ENCODE measurements at places on chromosomes 16 and 17.

DNA sequence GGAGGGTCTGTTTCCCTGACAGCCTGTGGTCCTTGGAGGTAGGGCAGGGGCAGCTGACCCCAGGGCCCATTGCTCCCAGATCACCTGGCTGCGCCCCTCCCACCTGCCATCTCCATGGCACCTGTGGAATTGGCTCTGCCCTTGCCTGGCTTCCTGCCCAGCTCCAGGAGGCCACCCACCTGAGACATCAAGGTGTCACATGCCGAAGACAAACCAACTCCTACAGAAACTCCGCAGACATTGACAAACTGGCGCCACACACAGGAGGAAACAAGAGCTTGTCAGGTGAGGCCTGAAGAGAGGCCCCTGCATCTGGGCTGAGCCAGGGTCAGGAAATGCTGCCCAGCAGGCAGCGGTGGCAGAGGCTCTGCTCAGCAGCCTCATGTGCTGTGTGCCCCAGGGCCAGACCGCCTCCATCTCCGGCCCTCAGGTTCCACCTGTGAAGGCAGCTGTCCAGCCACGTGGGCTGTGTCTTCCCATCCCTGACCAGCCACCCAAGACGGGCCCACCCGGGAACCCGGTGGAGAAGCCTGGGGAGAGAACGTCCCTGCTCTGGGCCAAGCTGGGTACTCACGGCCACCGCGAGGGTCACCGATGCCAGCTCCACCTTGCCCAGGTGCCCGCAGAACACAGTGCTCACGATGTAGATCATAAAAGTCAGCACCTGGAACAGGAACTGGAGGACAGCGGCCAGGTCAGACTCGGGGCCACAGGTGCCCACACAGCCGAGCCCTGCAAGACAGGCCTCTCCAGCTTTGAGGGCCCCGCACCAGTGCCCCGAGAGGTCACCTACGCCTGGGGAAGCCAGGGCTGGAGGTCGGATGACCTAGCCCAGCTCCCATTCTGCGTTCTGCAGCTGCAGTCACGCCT lies 1.6 kb downstream of the SLC47A2 start:
- H3K36me3 ChIP-seq: no peaks in the 10 kb centered on the region
- no peak overlapping the region for H3K4me3 ChIP-seq
- DNase-seq: no peak

GRCh38 chr16:75081179-75081859 lies 35.3 kb downstream of the LDHD start:
- no peaks in the 10 kb centered on the region for H3K36me3 ChIP-seq
- no peak overlapping the region for H3K27ac ChIP-seq
- no peak for DNase-seq
- peaks cover 28% of the 10 kb centered on the region for H3K4me1 ChIP-seq
- H3K4me3 ChIP-seq: no peak overlapping the region
- no peaks in the 10 kb centered on the region for H3K27me3 ChIP-seq

- no peaks in the 10 kb centered on the region for H3K36me3 ChIP-seq
- H3K4me3 ChIP-seq: no peak overlapping the region
- no peak for DNase-seq
- H3K27ac ChIP-seq: no peak overlapping the region
- no peaks in the 10 kb centered on the region for H3K4me1 ChIP-seq
- no peaks in the 10 kb centered on the region for H3K27me3 ChIP-seq
Observed at GRCh38 chr17:63295839-63296590, 150.1 kb downstream of the CYB561 start.

DNA sequence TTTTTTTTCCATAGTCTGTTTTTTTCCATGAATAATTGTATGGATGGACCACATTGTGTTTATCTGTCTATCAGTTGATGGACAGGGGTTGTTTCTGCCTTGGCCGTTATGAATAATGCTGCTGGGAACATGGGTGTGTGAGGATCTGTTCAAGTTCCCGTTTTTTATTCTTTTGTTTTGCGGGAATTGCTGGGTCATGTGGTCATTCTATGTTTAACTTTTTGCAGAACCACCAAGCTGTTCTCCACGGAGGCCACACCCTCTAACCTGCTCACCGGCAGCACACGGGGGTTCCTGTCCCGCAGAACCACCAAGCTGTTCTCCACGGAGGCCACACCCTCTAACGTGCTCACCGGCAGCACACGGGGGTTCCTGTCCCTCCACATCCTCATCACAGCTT lies 5.9 kb upstream of the MSLN start:
- no peaks in the 10 kb centered on the region for H3K36me3 ChIP-seq
- no peak overlapping the region for H3K4me3 ChIP-seq
- peaks cover 15% of the 10 kb centered on the region for H3K27me3 ChIP-seq
- H3K27ac ChIP-seq: no peak overlapping the region
